ENCODE measurements at places on chromosomes 12 and 14.

DNA sequence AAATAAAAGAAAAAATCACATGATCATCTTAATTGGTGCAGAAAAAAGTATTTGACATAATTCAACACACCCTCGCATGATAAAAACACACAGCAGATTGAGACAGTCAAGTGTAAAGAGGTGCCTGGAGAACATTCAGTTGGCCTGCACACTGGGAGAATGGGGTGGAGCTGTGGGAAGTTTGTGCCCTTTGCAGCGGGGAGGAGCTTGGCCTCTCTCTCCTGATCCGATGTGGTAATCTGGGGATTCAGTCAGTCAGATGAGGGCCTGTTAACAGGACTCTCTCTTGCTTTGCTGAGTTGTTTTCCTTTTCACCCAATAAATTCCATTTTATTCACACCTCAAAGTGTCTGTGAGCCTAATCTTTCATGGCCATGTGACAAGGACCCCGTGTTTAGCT is 5.9 kb downstream of the SERPINA6 start:
- no peak for DNase-seq

GRCh38 chr12:122939125-122939524 is 27.1 kb downstream of the ABCB9 start:
- DNase-seq = no peak

- DNase-seq = no peak
These were observed 16.7 kb downstream of the SLC38A4 start for GRCh38 chr12:46808955-46809697.

DNA sequence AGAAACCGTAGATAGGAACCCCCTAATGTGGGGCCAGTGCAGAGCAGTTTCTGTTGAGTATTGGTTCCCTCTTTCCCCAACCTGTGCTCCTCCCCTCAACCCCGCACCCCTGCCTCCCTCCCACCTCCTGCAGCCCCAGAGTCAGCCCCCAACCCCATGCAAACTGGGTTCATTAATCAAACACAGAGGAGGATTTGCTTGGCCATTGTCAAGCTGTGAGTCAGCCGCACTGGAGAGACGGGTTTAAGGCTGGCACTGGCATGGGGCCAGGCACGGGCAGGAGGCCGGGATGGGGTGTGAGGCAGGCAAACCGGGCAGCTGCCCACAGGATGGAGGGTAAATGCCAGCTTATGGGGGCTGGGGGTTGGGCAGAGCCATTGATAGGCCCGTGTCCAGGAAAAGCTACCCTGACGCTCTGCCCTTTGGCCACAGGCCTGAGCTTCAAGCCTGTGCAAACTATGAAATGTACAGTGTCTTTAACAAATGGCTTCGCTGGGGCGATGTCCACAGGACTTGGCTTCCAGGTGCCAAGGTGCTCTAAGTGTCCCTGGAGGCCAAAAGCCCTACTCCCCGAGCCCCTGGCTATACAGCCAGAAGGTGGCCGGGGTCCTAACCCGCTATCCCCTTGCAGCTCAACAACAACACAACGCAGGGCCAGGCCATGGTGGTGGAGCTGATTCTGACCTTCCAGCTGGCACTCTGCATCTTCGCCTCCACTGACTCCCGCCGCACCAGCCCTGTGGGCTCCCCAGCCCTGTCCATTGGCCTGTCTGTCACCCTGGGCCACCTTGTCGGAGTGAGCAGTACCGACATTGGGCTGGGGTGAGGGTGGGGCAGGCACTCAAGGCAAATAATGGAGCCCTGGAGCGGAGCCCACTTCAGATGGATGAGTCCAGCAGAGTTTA is 1.4 kb downstream of the AQP5 start:
- no peak for DNase-seq

- no peak for DNase-seq
These were observed 22.4 kb upstream of the SERPINA6 start for GRCh38 chr14:94345344-94346064.

DNA sequence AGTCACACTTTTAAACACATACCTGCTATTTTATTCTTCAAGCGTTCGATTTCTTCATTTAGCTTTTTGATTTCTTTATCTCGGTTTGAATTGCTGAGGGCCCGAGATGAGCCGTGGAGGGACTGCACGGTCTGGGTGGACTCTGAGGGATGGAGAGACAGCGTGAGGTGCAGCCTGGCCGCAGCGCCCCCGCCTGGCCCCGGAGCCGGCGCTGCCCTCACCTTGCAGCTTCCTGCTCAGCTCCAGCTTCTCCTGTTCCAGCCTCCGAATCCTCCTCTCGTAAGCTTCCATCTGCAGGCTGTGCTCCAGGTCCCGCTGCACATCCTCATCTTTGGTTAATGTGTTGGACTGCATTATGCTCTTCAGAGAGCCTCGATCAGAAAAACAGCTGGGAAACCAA is 53.2 kb downstream of the AMN start:
- DNase-seq = no peak

GRCh38 chr12:64747695-64748094 is 11.5 kb downstream of the GNS start:
- DNase-seq = no peak

DNA sequence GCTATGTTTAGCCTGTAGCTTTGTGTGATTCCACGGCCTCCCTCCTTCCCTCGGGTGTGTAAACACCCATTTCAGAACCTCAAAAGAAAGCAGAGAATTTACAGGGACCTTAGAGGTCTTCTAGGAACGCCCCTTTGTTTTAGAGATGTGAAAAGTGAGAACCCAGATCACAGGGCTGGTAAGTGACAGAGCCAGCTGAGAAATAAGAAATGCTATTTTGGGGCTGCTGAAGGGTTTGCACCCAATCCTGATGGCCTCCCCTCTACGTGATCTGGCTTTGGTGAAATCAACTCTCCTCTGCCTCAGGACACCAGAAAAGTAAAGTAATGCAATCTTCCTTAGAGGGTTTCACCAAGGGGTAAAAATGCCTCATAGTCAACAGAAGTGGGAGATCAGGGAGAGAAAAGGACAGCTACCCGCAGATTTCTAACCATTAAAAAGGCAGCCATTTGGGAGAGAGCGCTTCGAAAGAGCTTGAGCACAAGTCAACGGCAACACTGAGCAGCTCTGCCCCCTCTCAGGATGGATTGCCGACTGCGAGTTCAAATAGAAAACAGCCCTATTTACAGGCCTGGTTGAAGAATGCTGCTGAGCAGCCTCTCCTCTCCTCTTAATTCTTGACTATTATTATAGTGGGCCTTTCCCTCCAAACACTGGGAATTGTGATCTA is 78.5 kb upstream of the RASSF3 start:
- DNase-seq = no peak

- DNase-seq = no peak
These were observed 90.4 kb downstream of the PIWIL1 start for GRCh38 chr12:130428116-130428515.

DNA sequence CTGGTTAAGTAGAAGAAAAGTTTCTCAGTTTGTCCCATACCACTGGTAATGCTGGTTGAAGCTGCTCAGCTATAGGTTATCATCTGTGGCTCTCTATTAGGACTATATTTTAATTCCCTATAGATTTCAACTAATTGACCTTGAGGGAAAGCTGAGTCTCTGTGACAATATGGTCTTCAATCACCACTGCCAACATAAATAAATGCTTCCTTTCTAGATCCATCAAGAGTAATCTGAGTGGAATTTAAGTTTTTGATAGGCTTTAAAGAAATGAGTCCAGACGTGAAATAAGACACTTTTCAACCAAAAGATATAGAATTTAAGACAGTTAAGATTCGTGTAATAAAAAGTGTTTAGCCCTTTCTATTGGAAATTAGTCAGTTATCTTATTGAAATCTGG is 63.5 kb upstream of the MYF6 start:
- no peak for DNase-seq

DNA sequence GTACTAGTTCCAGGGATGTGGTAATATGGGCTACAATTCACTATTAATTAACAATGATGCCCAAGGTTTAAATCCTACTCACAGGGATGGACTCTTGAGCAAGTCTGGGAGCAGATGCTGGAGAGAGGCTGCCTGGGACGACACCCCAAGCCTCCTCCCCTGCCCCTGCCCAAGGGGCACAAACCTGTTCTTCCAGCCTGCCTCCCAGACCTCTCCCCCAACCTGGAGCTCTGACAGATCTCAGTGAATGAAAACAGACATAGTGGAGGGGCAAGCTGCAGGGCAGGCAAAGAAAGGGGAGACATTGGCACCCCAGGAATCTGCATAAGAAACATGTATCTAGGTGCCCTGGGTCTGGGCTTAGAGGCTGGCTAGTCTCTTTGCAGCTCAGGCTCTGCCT is 5.8 kb downstream of the KDM2B start:
- DNase-seq = no peak

GRCh38 chr12:13176256-13176655 is 20.3 kb upstream of the EMP1 start:
- DNase-seq = no peak

DNA sequence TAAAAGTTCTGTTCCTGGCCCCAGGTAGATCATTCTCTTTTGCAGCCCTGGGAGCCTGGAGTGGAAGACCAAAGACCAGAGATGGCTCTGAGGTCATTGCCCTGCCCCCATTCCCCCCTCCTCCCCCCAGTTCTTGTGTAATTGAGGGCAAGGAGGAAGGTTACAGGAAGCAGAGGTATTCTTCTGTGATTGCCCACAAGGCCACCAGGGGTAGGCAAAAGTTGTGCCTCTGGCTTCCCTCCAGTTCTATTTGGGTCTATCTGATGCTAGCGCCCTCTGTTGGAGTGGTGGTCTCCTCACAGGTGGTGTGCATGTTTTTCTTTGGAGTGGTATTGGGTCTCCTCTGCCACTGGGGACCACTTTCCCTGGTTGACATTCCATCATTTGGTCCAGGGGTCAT is 41.2 kb upstream of the CRY1 start:
- DNase-seq = no peak

GRCh38 chr12:56631790-56632700 is 1.9 kb upstream of the BAZ2A start:
- no peak for DNase-seq

GRCh38 chr12:52657250-52657902 is 5.4 kb upstream of the KRT2 start:
- no peak for DNase-seq

DNA sequence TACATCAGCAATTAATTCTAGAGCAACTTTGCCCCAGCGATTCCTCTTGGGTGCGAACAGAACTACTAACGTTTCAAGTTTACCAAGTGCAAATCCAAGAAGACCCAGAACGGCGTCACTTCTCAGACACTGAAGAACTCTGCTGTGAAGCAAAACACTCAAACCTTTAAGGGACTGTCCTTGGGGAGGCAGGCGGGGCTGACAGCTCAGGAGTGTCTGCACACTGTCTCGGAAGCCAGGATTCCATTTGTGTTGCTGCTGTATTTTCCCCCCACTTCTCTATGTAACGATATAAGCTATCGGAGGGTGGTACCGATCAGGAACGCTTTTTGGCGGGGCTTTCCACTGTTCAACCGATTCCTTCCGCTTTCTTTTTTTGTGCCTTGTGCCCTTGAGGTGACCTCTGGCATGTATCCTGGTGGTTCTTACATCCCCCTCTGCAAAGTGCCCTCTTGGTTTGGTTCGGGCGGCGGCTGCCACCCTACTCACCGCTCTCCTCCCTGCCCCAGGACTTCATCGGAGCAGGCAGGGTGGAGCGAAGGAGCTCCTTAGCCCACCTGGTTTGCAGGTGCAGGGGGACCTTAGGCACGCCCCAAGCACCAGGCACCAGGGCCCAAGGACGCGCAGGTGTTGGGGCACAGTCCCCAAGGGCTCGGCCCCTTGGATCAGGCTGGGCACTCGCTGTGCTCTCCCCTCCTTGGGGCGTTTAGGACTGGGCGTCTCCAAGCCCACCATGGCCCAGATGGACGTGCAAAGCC is 19.2 kb upstream of the MLXIP start:
- DNase-seq = no peak

DNA sequence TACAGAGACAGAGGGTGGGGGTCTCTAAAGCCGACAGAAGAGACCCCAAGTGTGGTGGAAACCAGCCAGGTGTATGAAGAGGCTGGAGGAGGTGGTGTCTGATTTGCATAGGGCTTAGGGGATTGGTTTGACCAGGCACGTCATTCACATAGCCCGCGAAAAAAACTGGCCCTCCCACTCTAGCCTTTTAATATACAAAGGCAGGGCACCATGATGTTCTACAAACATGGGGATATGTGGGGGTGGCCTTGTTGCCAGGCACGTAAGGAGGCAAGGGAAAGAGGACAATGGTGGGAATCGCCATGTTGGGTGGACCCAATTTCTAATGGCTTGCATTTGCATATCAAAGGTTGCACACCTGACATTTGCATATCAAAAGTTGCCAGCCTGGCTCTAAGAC is 13.2 kb downstream of the LALBA start:
- no peak for DNase-seq

GRCh38 chr14:99210333-99210732 is 61.7 kb downstream of the BCL11B start:
- no peak for DNase-seq

DNA sequence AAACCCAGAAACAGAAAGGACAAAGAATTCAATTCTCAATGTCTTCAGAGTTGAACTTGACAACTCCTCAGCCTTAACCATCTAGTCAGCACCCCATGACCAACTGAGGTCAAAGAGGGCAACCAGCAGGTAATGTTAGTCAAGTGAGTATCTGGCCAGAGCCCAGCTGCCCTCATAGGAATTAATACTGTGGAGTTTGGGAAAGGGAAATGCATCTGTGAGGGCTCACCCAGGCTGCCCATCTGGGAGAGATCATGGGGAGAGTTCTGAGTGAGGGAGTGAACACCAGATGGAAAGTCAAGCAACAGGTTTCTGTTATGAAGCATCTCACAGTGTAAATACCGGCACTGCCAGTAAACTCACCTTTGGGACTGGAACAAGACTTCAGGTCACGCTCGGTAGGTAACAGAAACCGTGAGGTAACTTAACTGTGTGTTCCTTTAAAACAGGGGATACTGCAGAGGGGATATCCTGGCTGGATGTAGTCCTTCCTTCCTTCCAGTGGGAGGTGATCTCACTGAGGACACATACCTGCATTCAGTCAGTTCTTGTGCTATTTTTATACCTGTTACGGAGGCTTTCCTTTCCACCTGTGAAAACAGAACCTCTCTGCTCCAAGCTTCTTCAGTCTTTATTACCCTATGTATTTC is 94.4 kb downstream of the DAD1 start:
- DNase-seq = no peak

DNA sequence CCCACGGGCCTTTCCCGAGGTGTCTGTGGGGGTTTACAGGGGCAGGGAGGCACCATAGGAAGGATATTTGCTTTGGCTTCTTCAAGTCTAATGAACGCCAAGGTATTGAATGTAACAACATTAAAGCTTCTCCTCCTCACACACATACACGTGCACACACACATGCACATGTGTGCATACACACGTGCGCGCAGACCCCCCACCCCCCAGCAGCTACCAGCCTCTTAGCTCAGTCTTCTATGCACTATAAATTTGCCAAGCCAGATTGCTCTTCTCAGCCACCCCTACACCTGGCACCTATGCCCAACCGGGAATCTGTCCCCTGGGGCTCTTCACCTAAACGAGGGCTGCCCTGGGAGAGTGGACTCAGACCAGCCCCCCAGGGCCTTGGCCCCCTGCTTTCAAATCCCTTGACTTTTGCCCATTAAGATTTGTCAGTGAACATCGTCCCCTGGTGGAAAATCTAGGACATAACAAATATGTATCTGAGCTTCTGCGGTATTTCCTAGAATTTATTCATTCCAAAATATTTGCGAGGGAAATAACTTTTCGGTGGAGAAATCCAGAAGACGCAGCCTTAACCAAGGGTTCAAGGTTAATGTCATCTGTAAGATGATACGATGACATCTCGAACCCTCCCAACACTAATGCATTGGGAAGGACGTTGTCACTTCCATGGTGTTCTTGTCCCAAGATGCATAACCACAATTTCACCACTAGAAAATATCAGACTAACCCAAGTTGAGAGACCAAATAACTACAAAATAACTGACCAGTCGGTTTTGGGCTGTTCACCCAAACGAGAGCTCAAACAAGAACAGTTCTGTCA is 330.4 kb downstream of the MED13L start:
- no peak for DNase-seq

- no peak for DNase-seq
These were observed 175.7 kb upstream of the DDHD1 start for GRCh38 chr14:53328841-53329240.

All from stimulated activated CD4-positive, alpha-beta T cell treated with anti-CD3 and anti-CD28 coated beads, TNF-alpha, amount 100 ng/mL, for 1 hour (primary cell).